ENCODE measurements at places on chromosomes 1 and 21.

- DNase-seq: no peak
Observed at GRCh38 chr1:30879126-30879786, 29.3 kb downstream of the SDC3 start.

GRCh38 chr1:201609661-201610318, 70.9 kb downstream of the NAV1 start:
- no peak for DNase-seq

GRCh38 chr21:34889320-34889675, 159.8 kb downstream of the RUNX1 start:
- DNase-seq: peak; percentile 77

- DNase-seq: no peak
Observed at GRCh38 chr1:183043872-183044854, 20.9 kb downstream of the LAMC1 start.

- DNase-seq: no peak
Observed at GRCh38 chr1:24754229-24754628, 9.0 kb downstream of the CLIC4 start.

Measured in lung (tissue), 17 donors.